NCI-H526 (cell line): ENCODE measurements at places on chromosomes 7 and 10.

DNA sequence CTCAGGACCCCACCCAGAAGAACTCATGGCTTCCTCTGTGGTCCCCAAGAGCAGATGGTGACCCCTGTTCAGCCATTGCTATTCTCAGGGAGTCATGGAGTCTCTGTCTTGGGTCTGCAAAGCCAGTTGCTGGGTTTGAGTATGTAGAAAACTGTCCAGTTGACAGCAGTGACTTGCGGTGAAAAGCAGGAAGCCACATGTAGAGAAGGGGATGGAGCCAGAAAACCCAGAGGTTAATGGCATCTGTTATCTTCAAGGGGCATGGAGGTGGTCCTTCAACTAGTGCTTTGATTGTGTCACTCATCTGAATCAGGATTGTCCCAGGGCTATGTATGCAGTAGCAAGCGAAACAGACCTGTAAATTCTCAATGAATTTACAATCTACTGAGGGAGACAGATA is 86.3 kb upstream of the STK17A start:
- no peak for DNase-seq

DNA sequence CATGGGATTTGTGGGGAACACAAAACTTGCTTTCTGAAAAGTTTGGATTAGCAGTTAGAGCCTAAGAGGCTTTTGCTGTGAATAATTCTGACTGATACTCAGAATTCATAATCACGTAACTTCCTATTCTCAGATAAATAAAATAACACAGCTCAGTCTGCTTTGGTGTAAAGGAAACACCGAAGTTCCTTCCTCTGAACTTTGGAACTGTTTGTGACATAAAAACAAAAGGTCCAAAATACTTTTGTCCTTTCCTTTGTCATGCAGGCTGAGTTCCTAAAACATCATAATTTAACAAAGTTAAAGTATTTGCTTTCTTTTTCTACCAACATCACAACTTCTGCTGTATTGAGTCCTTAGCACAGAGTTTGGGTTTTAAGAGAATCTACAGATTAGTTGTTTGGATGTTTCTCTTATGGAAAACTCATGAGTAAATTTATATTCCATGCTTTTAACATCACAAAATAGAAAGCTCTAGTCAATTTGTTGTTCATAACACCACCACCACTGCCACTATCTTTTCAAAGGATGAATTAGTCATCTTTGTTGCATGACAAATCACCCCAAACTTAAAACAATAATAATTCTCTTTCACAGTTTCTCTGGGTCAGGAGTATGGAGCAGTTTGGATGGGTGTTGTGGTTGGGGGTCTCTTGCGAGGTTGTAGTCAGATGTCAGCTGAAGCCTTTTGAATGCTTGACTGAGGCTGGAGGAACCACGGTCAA is 123.4 kb downstream of the REEP3 start:
- DNase-seq, result no peak

GRCh38 chr7:132399367-132399766 is 176.9 kb downstream of the PLXNA4 start:
- DNase-seq, result no peak

DNA sequence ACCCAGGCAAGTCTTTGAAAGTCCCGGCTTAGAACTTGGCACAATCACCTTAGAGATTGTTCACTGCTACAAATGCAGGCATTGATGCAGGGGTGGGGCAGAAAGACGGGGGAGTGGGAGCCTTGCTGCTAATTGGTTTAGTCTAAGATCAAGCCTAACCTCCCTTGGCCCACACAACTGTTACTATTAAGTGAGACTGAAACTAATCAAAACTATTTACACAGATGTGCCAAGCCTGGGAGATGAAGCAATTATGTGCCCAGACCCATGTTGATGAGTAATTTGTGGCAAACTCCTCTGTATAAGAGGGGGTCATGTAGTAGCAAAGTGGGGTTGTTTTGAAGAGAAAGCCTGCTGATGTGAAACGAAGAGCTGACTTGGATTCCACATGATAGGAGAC is 178.2 kb upstream of the ITGB1 start:
- no peak for DNase-seq
